Epithelial cell of proximal tubule (primary cell): ENCODE measurements at places on chromosomes 3 and 15.

DNA sequence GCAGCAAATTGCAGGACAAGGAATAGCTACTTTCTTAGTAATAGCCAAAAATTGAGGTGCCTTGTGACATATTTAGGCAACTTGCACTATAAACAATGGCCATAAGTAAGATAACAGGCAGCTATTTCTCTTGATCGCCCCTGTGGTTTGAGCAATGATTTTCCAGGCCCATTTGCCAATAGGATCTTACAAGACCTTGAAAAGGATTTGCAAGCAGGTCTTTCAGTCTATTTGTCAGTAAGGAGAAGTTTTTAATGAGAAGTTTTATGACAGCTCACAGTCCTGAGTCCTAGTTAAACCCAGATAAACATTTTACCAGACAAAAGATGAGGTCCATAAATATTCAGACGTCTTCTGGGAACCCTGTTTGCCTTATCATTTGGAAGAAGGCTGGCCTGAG is 645.5 kb downstream of the RBMS3 start:
- DNase-seq: no peak

DNA sequence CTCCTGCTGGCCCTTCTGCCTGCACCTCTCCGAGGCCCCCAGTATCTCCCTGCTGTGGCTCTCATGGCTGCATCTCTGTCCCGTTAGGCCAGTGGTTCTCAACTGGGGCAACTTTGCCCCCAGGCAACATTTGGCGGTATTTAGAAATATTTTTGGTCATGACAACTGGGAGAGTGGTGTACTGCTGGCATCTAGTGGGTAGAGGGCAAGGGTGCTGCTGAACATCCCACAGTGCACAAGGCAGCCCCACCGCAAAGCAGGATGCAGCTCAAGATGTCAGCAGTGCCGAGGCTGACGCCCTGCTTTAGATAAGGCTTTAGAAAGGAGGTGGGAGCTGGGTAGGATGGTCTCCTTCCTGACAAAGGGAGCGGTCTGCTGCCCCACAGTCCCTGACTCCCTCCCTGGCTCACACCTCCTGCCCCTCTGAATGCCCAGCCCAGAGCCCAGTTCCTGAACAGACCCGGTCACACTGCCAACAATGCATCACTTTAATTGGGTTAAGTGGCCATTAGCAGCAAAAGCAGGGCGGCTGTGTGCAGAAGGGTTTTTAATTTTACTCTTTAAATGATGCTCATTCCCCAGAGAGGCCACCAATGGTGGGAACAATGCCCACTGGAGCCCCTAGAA is 68.8 kb upstream of the TMEM115 start:
- no peak for DNase-seq

- no peak for DNase-seq
Measured at GRCh38 chr3:153070511-153070868, 91.5 kb upstream of the RAP2B start.

GRCh38 chr3:191455257-191455952 is 5.6 kb upstream of the PYDC2 start:
- DNase-seq: no peak

GRCh38 chr3:187744169-187745151 is 808 bp downstream of the BCL6 start:
- DNase-seq: no peak

DNA sequence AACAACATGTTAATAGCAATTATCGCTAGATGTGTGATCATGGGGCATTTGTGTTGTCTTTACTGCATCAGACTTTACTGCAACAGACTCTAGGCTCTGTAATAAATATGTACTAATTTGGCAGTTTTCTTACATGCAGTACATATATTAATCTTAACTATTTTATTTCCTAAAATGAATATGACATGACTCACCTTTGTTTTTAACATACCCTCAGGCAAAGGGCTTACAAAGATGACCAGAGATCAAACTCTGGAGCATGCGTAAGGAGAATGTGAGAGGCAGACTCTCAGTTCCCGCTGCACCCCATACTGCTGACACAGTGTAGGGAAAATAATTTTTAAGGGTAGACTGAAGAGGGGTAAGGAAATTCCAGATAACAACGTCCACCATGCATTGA is 7.2 kb upstream of the FAM174B start:
- no peak for DNase-seq

DNA sequence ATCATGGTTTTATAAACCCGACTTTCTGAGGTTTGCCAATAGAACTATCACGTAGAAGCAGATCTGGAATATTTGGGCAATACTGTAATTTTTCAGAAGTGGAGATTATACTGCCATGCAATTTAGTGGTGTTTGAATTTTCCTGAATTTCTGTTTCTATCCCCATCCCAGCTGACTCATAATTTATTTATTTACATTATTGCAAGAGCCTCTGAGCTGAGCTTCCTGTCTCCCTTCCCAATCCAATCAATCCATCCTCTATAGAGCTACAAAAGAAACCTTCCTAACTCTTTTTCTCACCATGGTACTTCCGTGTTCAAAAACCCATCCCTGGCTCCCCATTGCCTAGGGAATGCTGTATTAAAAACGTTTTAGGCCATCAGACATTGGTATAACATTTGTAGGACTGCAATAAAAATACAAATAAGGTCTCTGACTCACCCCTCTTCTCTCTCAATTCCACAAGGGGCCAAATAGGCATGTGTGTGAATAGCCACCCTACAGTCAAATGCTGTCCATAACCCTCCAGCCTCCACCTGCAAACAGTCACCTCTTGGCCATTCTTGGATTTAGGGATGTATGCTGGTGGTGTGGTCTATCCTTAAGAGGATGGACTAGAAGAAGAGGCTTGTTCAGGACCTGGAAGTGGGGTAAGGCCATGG is 190.7 kb downstream of the CD47 start:
- no peak for DNase-seq
